WTC11 (cell line): ENCODE measurements at places on chromosomes 3 and 15. TPM values are rescaled to one million over a fixed set of nuclear protein-coding genes. Genes with fewer than 3 reads are reported as not detected.

DNA sequence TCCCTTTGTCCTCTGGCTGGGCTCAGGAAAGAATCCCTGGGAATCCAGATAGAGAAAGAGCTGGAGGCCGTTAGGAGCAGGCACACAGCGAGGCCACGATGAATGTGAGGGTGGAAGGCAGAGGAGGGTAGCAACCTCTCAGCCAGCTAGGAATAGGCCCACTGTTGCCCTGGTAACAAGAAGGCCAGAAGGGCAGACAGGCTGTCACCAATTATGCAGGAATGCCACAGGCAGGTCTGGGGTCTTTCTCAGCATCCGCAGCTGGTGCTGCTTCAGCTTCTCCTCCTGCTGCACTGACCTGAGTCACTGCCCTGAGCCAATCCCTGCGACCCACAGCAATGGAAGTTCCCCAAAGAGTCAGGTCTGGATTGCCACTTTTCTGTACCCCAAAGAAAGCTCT is 62.8 kb upstream of the C3orf80 start:
- no peaks in the 10 kb centered on the region for H3K27me3 ChIP-seq
- peak overlapping the region; percentile 51 for H3K27ac ChIP-seq
- no peaks in the 10 kb centered on the region for H3K36me3 ChIP-seq
- no peak overlapping the region for H3K4me3 ChIP-seq
- peak; percentile 74 for DNase-seq

The CHRNA5 gene
- total RNA-seq, result 21.0 to 23.3 TPM (median 21.2 TPM) in 3 replicates

The CHRNA3 gene
- 2.2 to 4.4 TPM (median 3.2 TPM) in 3 replicates for total RNA-seq

The OXSM gene
- total RNA-seq, result 2.7 to 3.3 TPM (median 2.9 TPM) in 3 replicates

DNA sequence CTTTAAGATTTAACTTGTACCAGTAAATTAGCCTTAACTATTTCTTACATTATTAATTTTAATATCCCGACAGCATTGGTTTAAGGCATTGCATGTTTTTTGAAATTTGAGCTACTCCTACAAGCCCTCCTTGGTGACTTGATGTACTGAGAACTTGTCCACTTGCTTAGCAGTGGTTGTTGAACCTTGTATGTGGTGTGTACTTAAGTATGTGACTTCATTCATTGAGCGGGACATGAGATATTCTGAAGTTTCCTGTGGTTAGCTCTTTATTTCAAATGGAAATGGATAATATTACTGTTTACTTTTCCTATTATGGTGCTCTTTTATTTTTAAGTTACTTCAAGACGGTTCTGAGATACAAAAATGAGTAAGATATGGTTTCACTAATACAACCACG is 3.6 kb upstream of the COL6A5 start:
- H3K36me3 ChIP-seq, result peaks cover 3% of the 10 kb centered on the region
- H3K4me1 ChIP-seq, result peaks cover 10% of the 10 kb centered on the region
- H3K4me3 ChIP-seq, result no peak overlapping the region
- DNase-seq, result no peak
- H3K27me3 ChIP-seq, result peaks cover 48% of the 10 kb centered on the region

The MUC20 gene
- total RNA-seq, result 0.34 to 0.77 TPM (median 0.57 TPM) in 3 replicates

- H3K4me3 ChIP-seq, result no peak overlapping the region
- DNase-seq, result no peak
- H3K4me1 ChIP-seq, result peaks cover 26% of the 10 kb centered on the region
- no peaks in the 10 kb centered on the region; the same call in 1 of the 2 replicates for H3K27me3 ChIP-seq
- H3K36me3 ChIP-seq, result no peaks in the 10 kb centered on the region
- H3K27ac ChIP-seq, result no peak overlapping the region
These were observed 9.0 kb downstream of the TGM4 start for GRCh38 chr3:44883213-44883955.

- H3K36me3 ChIP-seq, result no peaks in the 10 kb centered on the region
- H3K27ac ChIP-seq, result no peak overlapping the region
- DNase-seq, result no peak
- no peaks in the 10 kb centered on the region for H3K27me3 ChIP-seq
- H3K4me3 ChIP-seq, result no peak overlapping the region
These were observed 102.7 kb downstream of the GLDN start for GRCh38 chr15:51444112-51444511.

GRCh38 chr3:69496856-69497255 is 111.0 kb upstream of the FRMD4B start:
- H3K4me1 ChIP-seq, result peaks cover 6% of the 10 kb centered on the region
- DNase-seq, result no peak
- no peaks in the 10 kb centered on the region; the same call in 1 of the 2 replicates for H3K27me3 ChIP-seq

The NANOGP8 gene
- 1.9 to 2.1 TPM (median 1.9 TPM) in 3 replicates for total RNA-seq

The RAD51 gene
- total RNA-seq, result 29.7 to 36.4 TPM (median 31.0 TPM) in 3 replicates

DNA sequence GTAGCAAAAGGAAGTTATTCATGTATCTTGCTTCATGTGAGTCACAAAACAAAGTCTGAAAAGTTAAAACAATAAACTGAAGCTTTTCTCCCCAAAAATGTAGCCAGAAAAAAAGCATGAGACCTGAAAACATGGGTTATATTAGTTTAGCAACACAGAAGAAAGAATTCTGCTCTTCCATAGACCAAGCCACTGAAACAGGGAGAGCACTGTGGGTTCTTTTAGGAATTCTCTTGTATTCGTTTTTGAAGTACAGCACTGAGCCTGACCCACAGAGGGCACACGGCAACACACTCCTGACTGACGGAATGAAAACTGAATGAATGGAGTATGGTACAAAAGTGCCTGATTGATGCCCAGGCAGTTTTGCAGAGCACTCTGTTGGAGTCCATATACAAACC is 66.6 kb downstream of the TM4SF4 start:
- peaks cover 30% of the 10 kb centered on the region for H3K4me1 ChIP-seq
- DNase-seq, result no peak
- no peaks in the 10 kb centered on the region for H3K27me3 ChIP-seq
- H3K36me3 ChIP-seq, result peaks cover 16% of the 10 kb centered on the region
- no peak overlapping the region for H3K4me3 ChIP-seq

GRCh38 chr3:196270499-196270898 is 17.0 kb downstream of the PCYT1A start:
- no peaks in the 10 kb centered on the region for H3K27me3 ChIP-seq
- no peak overlapping the region for H3K4me3 ChIP-seq
- no peak for DNase-seq
- H3K27ac ChIP-seq, result no peak overlapping the region
- peaks cover 15% of the 10 kb centered on the region for H3K4me1 ChIP-seq

DNA sequence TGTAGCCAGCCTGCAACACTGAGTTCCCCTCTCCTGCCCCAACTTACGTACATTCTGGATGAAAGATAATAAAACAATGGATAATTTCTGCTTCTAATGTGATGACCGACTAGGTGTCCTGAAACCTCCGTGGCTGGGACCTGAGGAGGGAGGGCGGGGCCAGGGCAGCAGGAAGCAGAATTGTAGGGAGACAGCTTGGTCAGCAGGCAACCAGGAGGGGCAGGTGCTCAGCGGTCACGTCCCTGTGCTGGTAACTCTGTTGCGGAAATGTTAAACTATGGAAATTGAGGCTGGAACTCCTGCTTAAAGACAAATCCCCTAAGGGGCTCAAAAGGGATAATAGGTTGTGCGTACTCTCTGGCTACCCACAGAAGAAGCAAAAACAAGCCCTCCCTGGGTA is 30.4 kb downstream of the SLC6A20 start:
- H3K36me3 ChIP-seq, result peaks cover 8% of the 10 kb centered on the region
- DNase-seq, result no peak
- H3K4me1 ChIP-seq, result peaks cover 11% of the 10 kb centered on the region; the same call in 1 of the 2 replicates

GRCh38 chr15:70920981-70921696 is 28.5 kb downstream of the LRRC49 start:
- DNase-seq, result no peak
- H3K27ac ChIP-seq, result no peak overlapping the region
- no peak overlapping the region for H3K4me3 ChIP-seq
- H3K36me3 ChIP-seq, result no peaks in the 10 kb centered on the region
- H3K27me3 ChIP-seq, result no peaks in the 10 kb centered on the region

The VEPH1 gene
- total RNA-seq, result 9.2 to 10.8 TPM (median 10.1 TPM) in 3 replicates

The LHFPL4 gene
- total RNA-seq, result 18.9 to 26.8 TPM (median 24.4 TPM) in 3 replicates

The CRYGS gene
- 1.7 to 2.9 TPM (median 1.9 TPM) in 3 replicates for total RNA-seq

The B4GALT4 gene
- 32.0 to 37.7 TPM (median 32.9 TPM) in 3 replicates for total RNA-seq

The UBE2E2 gene
- 53.8 to 62.8 TPM (median 54.9 TPM) in 3 replicates for total RNA-seq

DNA sequence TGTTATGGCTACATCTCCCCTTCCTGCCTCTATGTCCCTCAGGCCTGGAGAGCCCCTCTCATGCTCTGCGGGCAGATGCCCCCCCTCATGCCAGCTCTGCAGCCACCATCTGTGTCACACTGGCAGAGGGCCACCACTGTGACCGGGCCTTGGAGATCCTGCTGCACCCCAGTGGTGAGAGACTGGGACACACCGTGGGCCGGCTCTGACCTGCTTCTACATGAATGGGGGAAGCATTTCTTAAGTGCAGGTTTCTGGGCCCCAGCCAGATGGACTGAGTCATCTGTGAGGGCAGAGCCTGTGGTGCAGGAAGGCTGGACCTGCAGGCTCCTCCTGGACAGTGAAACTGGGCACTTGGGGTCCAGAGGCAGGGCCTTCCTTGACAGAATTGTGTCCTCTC is 4.8 kb downstream of the VWA5B2 start:
- H3K4me3 ChIP-seq, result no peak overlapping the region
- H3K27me3 ChIP-seq, result peaks cover 44% of the 10 kb centered on the region
- H3K27ac ChIP-seq, result no peak overlapping the region
- H3K36me3 ChIP-seq, result no peaks in the 10 kb centered on the region
- peaks cover 6% of the 10 kb centered on the region; the same call in 1 of the 2 replicates for H3K4me1 ChIP-seq
- DNase-seq, result no peak

DNA sequence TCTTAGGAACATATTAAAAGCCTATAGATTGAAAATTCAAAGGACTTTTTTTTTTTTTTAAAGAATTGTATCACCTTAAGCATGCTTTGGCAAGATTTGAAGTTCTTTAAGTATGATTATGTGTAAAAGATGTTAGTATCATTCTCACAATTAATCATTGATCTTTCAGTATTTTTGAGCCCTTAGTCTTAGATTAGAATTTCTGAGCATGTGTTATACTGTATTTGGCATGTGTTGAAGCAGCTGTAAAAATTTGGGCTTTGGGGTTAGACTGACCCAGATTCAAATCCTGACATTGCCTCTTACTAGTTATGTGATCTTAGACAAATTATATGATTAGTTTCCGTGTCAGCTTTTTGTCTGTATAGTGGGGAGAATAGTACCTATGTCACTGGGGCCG is 6.3 kb downstream of the OXSR1 start:
- no peak overlapping the region for H3K4me3 ChIP-seq
- no peak for DNase-seq

The SCG5 gene
- 14.2 to 28.7 TPM (median 27.2 TPM) in 3 replicates for total RNA-seq

DNA sequence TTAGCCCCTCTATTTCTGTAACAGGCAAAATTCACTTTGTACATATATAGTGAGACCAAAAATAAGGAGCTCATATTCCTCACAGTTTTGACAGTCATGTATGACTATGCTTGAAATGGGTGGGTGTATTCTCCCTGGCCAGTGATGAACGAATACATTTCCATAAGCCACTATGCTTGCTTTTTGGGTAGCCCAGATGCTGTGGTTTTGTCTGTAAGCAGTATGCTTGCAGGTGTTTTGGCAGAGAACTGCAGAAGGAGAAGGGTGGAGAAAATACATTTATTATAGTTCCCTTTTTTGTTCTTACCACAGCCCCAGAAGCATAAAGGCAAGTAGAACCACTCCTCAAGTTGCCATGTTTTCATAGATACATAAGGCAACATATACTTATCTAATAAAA is 131.2 kb downstream of the RBMS3 start:
- DNase-seq, result no peak
- no peaks in the 10 kb centered on the region for H3K36me3 ChIP-seq
- peaks cover 53% of the 10 kb centered on the region for H3K4me1 ChIP-seq
- no peak overlapping the region for H3K27ac ChIP-seq
- no peak overlapping the region for H3K4me3 ChIP-seq

The FAM81A gene
- 2.0 to 2.4 TPM (median 2.1 TPM) in 3 replicates for total RNA-seq

The MYZAP gene
- 0.60 to 0.73 TPM (median 0.68 TPM) in 3 replicates for total RNA-seq

DNA sequence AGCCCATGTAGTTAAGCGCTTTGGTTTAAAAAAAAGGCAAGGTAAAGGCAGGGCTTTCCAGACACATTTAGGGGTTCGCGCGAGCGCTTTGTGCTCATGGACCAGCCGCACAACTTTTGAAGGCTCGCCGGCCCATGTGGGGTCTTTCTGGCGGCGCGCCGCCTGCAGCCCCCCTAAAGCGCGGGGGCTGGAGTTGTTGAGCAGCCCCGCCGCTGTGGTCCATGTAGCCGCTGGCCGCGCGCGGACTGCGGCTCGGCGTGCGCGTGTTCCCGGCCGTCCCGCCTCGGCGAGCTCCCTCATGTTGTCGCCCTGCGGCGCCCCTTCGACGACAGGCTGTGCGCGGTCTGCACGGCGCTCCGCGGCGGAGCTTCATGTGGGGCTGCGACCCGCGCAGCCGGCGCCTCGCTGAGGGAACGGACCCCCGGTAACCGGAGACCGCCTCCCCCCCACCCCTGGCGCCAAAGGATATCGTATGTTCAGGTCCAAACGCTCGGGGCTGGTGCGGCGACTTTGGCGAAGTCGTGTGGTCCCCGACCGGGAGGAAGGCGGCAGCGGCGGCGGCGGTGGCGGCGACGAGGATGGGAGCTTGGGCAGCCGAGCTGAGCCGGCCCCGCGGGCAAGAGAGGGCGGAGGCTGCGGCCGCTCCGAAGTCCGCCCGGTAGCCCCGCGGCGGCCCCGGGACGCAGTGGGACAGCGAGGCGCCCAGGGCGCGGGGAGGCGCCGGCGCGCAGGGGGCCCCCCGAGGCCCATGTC is 927 bp downstream of the SMAD6 start:
- H3K27ac ChIP-seq, result peak overlapping the region; percentile 65
- peaks cover 29% of the 10 kb centered on the region for H3K27me3 ChIP-seq
- no peaks in the 10 kb centered on the region; the same call in 1 of the 2 replicates for H3K36me3 ChIP-seq
- peak; percentile 34 for DNase-seq
- peak overlapping the region; percentile 90 for H3K4me3 ChIP-seq
- H3K4me1 ChIP-seq, result peaks cover 50% of the 10 kb centered on the region

DNA sequence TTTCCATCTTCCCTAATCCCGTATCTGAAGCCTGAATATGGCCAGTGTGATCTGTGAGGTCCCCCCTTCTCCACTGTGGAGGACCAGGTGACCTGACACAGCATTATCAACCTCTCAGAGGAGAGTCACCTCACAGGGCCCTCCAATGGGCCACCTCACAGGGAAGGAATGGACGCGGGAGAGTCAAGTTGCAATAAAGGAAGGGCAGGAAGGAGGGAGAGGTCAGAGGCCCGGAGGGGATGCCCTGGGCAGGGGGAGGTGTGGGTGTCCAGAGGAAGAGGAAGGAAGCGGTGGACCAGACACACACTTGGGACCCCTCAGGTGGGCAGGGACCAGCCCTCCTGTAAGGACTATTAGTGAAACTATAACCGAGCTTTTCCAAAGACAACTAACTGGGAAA is 14.6 kb upstream of the LRRC15 start:
- no peak overlapping the region for H3K4me3 ChIP-seq
- no peaks in the 10 kb centered on the region; the same call in 1 of the 2 replicates for H3K27me3 ChIP-seq
- H3K36me3 ChIP-seq, result no peaks in the 10 kb centered on the region
- no peak overlapping the region for H3K27ac ChIP-seq
- DNase-seq, result no peak

GRCh38 chr3:131544557-131544956 is 41.8 kb upstream of the MRPL3 start:
- H3K4me3 ChIP-seq, result no peak overlapping the region
- DNase-seq, result no peak
- H3K4me1 ChIP-seq, result no peaks in the 10 kb centered on the region
- no peaks in the 10 kb centered on the region for H3K27me3 ChIP-seq
- no peak overlapping the region for H3K27ac ChIP-seq
- no peaks in the 10 kb centered on the region for H3K36me3 ChIP-seq

The SEMA3G gene
- total RNA-seq, result 1.6 to 2.5 TPM (median 2.5 TPM) in 3 replicates

The OTOL1 gene
- not detected in 3 replicates for total RNA-seq
